ENCODE measurements at places on chromosomes 3 and 15.

DNA sequence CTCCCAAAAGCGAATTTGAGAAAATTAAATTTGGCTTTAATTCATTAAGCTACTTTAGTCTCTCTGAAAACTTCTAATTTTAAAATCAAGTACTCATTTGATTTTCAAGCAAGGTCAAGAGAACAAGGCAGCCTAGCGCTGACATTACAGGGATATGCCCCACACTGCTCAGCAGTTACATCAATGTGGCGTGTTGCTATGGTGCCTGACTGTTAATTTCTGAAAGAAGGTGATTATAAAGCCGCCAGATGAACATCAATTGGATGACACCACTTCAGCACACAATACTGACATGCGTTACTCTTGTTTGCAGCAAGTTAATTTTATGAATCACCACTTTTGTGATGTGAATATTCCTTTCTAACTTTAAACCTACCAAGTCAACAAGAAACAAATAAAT is 284.4 kb downstream of the FOXP1 start:
- H3K36me3 ChIP-seq, result no peaks in the 10 kb centered on the region
- peaks cover 3% of the 10 kb centered on the region for H3K4me1 ChIP-seq
- no peak overlapping the region for H3K4me3 ChIP-seq
- no peak for DNase-seq

- H3K4me1 ChIP-seq, result no peaks in the 10 kb centered on the region
- H3K27me3 ChIP-seq, result no peaks in the 10 kb centered on the region
- DNase-seq, result no peak
- H3K4me3 ChIP-seq, result no peak overlapping the region
Measured at GRCh38 chr3:185387646-185388045, 24.7 kb downstream of the MAP3K13 start.

GRCh38 chr3:134970895-134971294 is 175.8 kb downstream of the EPHB1 start:
- H3K36me3 ChIP-seq, result no peaks in the 10 kb centered on the region
- no peak overlapping the region for H3K4me3 ChIP-seq
- H3K27ac ChIP-seq, result no peak overlapping the region
- H3K4me1 ChIP-seq, result no peaks in the 10 kb centered on the region
- H3K27me3 ChIP-seq, result no peaks in the 10 kb centered on the region

DNA sequence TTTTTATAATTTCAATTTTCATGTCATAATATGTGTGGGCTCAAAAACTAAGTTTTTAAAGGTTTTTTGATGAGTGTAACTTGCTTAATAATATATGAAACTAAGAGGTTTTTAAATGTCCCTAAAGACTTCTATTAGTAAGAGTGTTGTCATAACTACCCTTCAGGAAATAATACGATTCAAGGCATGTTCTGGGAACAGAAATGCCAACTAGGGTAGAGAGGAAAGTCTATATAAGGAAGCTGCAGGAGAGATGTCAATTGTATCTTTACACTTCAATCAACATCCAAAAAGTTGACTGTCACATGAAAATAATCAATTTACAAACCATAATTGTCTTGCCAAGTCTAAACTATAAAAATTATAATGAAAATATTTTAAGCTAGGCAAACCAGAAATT is 76.3 kb downstream of the SMARCC1 start:
- no peak overlapping the region for H3K4me3 ChIP-seq
- DNase-seq, result no peak
- H3K27me3 ChIP-seq, result no peaks in the 10 kb centered on the region
- H3K4me1 ChIP-seq, result no peaks in the 10 kb centered on the region

- H3K27me3 ChIP-seq, result no peaks in the 10 kb centered on the region
- no peak for DNase-seq
- H3K27ac ChIP-seq, result no peak overlapping the region
- H3K4me1 ChIP-seq, result no peaks in the 10 kb centered on the region
Measured at GRCh38 chr15:74821091-74821789, 5.2 kb upstream of the CPLX3 start.

- no peaks in the 10 kb centered on the region for H3K4me1 ChIP-seq
- H3K36me3 ChIP-seq, result no peaks in the 10 kb centered on the region
- DNase-seq, result no peak
- H3K27ac ChIP-seq, result no peak overlapping the region
Measured at GRCh38 chr3:132381348-132381944, 35.9 kb upstream of the DNAJC13 start.

DNA sequence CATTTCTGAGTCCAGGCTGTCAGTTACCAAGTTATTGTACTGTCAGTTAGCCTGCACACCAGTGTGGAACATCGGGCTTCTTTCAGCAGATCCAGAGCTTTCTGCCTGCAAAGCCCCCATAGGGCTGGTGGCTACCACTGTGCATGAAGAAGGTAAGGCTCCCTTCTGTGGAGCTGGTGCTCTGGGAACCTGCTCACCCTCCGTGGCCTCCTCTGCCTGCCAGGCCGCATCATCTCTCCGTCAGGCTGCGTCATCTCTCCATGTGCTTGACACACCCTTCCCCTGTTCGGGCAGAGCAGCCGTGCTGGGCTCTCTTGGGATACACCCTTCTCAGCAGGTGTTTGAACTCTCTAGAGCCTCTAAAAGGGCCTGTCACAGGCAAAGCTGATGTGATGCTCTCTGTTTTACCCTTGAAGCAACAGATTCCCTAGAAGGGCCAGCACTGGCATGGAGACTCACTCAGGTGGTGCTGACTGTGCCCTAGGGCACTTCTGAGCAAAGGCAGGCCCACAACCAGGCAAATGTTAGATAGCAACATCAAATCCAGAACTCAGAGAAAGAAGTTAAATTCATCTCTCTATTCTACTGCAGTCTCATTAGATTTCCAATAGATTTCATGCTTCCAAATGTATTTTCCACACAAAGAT is 261.1 kb downstream of the EPHB1 start:
- H3K4me1 ChIP-seq, result no peaks in the 10 kb centered on the region
- H3K27ac ChIP-seq, result no peak overlapping the region
- DNase-seq, result no peak
- H3K36me3 ChIP-seq, result no peaks in the 10 kb centered on the region
- no peak overlapping the region for H3K4me3 ChIP-seq

GRCh38 chr3:99920481-99921376 is 103.1 kb downstream of the CMSS1 start:
- H3K27me3 ChIP-seq, result no peaks in the 10 kb centered on the region
- no peaks in the 10 kb centered on the region for H3K36me3 ChIP-seq
- H3K4me3 ChIP-seq, result no peak overlapping the region
- H3K4me1 ChIP-seq, result peaks cover 3% of the 10 kb centered on the region
- peak; percentile 85 for DNase-seq
- peak overlapping the region; percentile 36 for H3K27ac ChIP-seq

DNA sequence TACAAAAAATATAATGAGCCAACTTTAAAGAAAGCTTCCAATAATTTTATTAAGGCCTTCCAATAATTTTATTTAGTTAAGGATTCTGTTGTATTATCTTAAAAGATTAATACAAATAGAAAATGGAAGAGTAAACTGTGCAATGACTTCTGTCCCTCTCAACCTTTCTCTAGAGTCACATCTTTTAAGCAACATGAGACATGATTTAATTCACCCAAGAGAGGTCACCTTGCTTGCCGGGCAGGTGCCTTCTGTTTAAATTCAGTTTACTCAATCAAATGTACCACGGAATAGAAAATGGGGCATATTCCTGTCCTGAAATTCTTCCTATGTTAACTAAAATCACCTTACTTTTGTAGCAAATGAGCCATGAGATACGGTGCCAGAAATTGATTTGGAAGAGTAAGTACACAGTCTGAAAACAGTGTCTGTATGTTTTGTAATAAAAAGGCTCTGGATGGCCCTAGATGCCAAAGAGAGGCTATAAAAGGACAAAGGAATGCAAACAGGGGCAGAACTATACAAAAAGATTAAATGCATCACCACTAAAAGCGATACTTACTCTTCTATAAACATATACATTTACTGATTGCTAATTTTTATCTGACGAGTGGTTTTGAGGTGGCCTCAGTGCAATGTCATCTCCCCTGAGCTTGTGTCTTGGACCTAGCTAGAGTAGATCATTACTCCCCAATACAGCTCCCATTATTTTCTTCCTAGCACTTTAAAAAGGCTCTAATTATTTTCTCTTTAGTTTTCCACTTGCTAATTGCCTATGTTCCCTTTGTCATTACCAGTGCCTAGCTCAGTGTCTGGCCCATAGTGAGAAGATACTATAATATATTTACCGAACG is 134.0 kb downstream of the FHIT start:
- no peaks in the 10 kb centered on the region for H3K27me3 ChIP-seq
- no peaks in the 10 kb centered on the region for H3K4me1 ChIP-seq

GRCh38 chr15:25250906-25251622 is 187.8 kb downstream of the UBE3A start:
- H3K27me3 ChIP-seq, result no peaks in the 10 kb centered on the region
- no peak overlapping the region for H3K27ac ChIP-seq
- peak; percentile 69 for DNase-seq
- no peak overlapping the region for H3K4me3 ChIP-seq

DNA sequence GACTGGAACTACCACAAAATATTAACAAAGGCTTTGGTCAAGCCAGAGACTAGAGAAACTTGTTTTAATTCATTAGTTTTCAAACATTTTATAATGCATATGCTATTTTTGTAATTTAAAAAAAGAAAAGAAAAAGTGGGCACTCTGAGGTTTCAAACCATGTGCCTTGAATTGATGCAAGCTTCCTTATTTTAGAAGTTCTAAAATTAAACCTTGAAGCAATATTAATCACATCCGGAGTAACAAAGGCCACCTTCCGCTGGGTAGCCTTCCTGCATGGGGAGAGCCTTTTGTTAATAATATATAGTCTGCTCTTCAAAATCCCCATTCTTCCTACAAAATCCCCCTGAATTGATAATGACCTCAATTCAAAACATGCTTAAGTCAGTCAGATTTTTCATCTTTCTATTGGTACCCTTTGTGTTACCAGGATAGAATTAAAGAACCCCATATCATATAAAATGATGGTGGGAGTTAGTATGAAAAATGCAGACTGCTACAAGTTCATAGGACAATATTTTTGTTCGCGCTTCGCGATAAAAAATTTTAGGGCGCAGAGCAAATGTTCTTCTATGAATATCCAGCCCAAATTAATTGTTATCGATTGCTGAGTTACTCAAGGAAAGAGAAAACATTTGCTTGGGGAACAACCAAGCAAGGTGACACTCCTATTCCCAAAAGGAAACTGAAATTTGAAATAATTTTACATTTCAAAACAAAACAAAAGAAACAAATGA is 30.6 kb downstream of the LDHAL6B start:
- H3K27ac ChIP-seq, result no peak overlapping the region
- H3K4me3 ChIP-seq, result no peak overlapping the region
- H3K36me3 ChIP-seq, result no peaks in the 10 kb centered on the region
- H3K4me1 ChIP-seq, result peaks cover 4% of the 10 kb centered on the region
- no peak for DNase-seq

- H3K27me3 ChIP-seq, result no peaks in the 10 kb centered on the region
- H3K27ac ChIP-seq, result no peak overlapping the region
- DNase-seq, result no peak
- no peaks in the 10 kb centered on the region for H3K4me1 ChIP-seq
Measured at GRCh38 chr3:174398761-174399160, 460.4 kb upstream of the NAALADL2 start.

GRCh38 chr3:152459572-152459971 is 190.8 kb downstream of the MBNL1 start:
- H3K27ac ChIP-seq, result no peak overlapping the region
- H3K4me3 ChIP-seq, result no peak overlapping the region
- no peaks in the 10 kb centered on the region for H3K27me3 ChIP-seq
- peaks cover 4% of the 10 kb centered on the region for H3K36me3 ChIP-seq
- no peaks in the 10 kb centered on the region for H3K4me1 ChIP-seq
- DNase-seq, result no peak

DNA sequence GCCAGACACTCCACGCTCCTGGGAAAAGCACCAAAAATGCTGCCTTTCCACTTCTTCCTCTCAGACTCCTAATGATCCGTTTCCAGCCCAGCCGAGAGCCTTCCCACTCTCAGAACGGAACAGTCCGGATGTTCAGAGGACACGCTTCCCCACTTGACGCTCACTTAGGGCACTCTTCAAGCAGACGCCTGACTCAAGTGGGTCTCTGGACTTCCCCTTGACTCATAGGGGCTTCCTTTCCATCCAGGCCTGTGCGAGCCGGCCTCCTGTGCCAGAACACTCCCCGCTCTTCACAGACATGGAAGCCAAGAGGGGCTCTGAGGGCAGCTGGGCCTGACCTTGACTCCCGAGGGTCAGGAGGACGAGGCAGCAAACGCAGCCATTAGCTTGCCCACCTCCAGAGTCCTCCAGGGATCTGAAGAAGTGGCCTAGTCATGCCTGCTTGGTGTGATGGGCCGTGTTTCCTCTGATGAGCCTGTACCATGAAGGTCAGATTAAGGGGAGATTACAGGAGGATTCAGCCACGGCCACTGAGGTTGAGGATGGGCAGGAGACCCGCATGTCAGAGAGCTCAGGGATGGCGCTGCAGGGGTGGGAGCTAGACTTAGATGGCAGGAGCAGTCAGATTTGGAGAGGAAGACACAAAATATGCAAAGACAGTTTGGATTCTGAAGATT is 114.7 kb upstream of the TLE3 start:
- no peaks in the 10 kb centered on the region for H3K36me3 ChIP-seq
- H3K27me3 ChIP-seq, result no peaks in the 10 kb centered on the region
- H3K4me1 ChIP-seq, result no peaks in the 10 kb centered on the region

DNA sequence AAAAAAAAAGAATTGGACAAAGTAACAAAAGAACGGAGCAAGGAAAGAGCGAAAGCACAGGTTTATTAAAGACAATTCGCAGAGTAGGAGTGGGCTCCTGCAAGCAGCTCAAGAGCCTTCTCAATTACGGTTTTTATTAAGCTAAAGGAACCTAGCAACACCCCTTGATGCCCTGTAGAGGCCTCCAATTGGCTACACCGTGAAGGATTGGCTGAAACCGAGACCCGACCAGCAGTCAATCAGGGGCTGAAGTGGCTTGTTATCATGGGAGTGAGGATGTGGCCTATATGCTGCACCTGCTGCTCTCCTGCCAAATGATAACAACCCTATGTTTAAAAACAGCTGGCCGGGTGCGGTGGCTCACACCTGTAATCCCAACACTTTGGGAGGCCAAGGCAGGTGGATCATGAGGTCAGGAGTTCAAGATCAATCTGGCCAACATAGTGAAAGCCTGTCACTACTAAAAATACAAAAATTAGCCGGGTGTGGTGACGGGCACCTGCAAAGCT is 20.4 kb upstream of the AP3B2 start:
- DNase-seq, result no peak
- H3K36me3 ChIP-seq, result no peaks in the 10 kb centered on the region
- H3K27me3 ChIP-seq, result no peaks in the 10 kb centered on the region
- H3K4me1 ChIP-seq, result no peaks in the 10 kb centered on the region
- H3K4me3 ChIP-seq, result no peak overlapping the region

DNA sequence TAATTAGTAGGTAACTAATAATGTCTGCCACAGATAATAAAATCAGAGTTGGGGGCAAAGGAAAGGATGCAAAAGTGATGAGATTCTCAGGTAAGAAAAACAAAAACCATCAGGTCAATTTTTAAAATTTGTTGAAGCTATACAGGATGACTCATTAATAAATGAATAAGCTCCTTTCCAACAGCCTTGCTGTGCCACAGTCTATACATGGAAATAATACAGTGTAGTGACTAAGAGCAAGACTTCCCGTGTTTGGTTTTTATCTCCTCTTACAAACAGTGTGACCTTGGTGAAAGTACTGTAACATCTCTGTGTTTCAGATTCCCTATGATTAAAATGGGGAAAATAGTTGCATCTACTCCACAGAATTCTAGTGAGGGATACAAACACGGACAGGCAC is 331.6 kb downstream of the PYDC2 start:
- H3K4me1 ChIP-seq, result no peaks in the 10 kb centered on the region
- H3K36me3 ChIP-seq, result no peaks in the 10 kb centered on the region
- H3K27me3 ChIP-seq, result no peaks in the 10 kb centered on the region
- H3K4me3 ChIP-seq, result no peak overlapping the region
- no peak for DNase-seq
- no peak overlapping the region for H3K27ac ChIP-seq

Measured in aorta (tissue), 5 donors.